NCI-H146 (cell line): ENCODE measurements at places on chromosomes 7 and 10.

DNA sequence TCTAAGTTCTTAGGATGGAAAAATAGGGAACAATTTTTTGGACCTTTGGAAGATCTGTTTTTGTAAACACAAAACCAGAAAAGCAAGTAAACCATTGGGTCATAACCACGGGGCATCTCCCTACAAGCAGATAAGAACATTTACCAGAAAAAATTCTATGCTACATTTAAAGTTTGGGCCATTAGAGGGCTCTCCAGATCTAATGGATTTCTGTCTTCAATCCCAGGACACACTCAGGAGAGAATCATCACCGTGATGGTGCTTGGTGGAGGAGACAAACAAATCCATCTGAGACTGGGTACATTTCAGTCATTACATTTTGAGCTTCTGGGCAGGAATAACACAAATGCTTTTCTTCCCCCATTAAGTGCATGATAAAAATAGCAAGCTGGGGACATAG lies 178.4 kb upstream of the TARP start:
- peak; percentile 18 for DNase-seq

DNA sequence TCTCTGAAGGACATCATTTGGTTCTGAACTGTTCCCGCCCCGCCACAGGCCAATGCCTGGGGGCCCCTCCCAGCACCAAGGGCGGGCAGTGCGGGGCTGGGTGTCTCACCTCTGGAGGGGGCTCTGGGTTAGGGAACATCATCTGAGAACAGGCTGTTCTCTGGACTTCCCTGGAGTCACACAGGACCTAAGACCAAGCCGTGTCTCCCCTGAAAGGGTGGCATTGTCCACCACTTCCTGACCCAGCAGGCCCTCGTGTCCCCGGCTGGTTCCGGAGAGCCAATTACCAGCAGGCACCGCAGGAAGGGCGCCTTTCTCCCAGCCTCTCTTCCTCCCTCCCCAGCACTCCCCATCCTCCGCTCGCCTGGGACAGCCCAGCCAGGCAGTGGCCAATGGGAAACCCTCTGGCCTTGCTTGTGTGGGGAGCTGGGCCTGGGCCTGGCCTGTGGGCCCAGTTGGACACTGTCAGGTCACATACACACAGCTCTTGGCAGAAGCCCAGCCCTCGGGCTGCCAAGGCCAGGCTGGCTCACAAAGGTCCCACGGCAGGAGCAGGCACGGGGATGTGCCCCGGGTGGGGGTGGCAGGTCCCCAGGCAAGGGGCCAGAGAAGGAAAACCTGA lies 119.5 kb downstream of the SPDYE5 start:
- DNase-seq: peak; percentile 25

- DNase-seq: peak; percentile 46
These were observed 160.0 kb downstream of the SLIT1 start for GRCh38 chr10:97025613-97026242.

- no peak for DNase-seq
These were observed 39.9 kb upstream of the LYZL1 start for GRCh38 chr10:29249018-29249417.

DNA sequence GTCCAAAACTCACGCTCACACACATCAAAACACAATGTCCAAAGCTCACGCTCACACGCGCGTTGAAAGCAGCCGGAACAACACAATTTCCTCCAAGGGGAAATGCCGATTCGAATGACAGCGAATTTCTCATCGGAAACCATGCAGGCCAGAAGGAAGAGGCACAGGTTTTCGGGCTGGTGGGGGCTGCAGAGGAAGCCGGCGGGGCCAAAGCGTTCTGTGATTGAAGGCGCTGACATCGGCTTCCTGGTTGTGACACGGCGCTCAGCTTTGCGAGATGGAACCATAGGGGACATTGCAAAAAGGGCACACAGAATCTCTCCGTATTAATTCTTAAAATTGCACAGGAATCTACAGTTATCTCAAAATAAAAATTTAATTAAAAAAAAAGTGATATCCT lies 61.3 kb downstream of the FOXL3 start:
- no peak for DNase-seq

DNA sequence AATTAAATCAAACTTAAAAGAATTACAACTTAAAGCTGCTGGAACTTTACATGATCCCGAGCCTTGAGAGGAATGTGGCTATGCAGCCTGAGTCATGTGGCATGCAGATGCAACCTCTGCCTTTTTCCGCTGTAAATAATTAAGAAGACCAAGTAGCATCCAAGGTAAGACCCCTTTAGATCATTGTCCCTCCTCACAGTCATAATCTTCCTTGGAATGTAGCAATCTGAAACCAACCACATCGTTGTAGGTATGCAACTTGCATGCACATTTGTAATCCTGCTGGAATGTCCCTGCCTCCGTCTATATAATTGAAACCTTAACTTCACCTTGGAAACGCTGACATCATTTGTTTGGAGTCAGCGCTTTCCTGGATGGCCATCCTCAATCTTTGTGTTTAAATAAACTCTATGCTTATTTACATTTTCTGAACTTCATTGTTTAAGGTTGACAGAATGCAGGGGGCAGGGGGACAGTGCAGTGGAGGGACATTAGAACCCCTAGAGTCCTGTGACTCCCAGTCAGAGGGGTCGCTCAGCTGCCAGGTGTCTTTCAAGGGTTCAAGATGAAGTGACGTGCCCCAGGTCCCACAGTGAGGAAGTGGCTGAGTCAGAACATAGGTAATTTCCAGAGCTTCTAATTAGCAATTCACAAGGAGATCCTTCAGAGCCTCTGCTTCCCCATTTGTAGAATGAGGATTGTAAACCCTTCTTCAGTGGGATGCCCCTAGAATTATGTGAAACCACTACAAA lies 110.7 kb downstream of the RALA start:
- DNase-seq: peak; percentile 30

DNA sequence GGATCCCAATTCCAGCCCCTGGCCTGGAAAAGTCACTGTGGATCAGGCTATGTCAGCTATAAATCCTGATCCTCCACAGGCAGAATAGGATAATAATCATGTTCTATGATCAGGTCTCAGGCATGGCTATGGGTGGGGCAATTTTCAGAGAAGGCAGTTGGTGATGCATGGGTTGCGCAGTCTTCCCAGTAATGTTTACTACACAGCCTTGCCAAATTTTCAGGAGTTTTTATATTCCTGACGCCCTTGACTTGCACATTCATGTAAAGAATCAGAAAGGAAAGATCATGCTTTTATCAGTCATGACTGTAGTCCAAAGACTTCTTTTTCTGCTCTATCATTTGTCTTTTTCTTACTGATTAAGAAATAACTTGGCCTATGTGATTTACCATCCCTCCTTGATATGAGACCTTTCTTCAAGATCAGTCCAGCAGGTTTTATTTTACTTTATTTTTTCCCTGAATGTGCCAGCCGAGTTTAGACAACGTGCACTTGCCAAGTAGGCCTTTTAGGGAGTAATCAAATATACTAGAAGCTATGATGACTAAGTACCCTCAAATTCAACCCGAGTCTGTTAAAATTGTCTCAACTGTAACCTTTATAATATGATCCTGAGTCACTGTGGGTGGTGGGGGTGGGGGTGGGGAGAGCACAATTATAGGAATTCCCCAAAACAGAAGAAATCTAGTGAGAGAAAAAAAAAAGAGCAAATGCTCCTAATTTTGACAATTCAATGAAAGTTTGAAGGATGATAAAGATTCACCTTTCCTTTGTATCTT lies 31.9 kb downstream of the ARL4A start:
- no peak for DNase-seq

- no peak for DNase-seq
These were observed 95.7 kb upstream of the ARMC3 start for GRCh38 chr10:22832066-22832602.

- DNase-seq: no peak
These were observed 77.0 kb downstream of the OAT start for GRCh38 chr10:124341768-124342135.

DNA sequence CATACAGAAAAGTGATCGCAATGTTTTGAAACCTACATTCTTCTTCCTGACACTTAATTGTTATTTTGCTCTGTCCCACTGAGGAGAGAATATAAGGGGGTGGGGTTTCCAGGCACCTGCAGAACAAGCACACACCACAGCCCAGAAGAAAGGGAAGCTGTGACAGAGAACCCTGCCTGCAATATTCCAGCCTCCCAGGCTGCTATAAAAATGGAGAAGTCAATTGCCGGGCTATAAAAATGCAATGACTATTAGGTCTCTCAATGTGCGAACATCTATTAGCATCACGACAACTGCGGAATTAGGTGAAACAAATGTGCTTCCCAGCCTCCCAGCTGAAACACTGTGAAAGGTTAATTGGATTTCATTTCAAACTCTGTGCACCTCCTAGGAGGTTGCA lies 145.3 kb upstream of the FRMD4A start:
- DNase-seq: no peak

DNA sequence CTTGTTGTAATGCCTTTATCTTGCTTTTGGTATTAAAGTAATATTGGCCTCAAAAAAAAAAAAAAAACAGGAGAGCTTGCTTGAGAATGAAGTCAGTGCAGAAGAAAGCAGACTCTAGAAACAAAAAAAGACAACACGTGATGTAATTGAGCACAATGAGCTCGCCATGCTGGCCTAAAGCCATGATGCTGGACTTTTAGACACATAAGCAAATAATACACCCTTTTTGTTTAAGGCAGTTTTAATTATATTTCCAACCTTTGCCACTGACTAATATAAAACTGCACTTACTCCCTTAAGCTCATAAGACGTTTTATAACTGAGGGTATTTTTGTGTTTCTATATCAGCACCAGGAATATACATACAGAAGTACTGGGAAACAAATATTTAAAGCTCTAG lies 798.3 kb downstream of the KCNMA1 start:
- DNase-seq: no peak

GRCh38 chr10:81081887-81082620 lies 544.4 kb downstream of the SH2D4B start:
- DNase-seq: no peak

- DNase-seq: no peak
These were observed 51.9 kb downstream of the DOCK1 start for GRCh38 chr10:126957111-126957510.

DNA sequence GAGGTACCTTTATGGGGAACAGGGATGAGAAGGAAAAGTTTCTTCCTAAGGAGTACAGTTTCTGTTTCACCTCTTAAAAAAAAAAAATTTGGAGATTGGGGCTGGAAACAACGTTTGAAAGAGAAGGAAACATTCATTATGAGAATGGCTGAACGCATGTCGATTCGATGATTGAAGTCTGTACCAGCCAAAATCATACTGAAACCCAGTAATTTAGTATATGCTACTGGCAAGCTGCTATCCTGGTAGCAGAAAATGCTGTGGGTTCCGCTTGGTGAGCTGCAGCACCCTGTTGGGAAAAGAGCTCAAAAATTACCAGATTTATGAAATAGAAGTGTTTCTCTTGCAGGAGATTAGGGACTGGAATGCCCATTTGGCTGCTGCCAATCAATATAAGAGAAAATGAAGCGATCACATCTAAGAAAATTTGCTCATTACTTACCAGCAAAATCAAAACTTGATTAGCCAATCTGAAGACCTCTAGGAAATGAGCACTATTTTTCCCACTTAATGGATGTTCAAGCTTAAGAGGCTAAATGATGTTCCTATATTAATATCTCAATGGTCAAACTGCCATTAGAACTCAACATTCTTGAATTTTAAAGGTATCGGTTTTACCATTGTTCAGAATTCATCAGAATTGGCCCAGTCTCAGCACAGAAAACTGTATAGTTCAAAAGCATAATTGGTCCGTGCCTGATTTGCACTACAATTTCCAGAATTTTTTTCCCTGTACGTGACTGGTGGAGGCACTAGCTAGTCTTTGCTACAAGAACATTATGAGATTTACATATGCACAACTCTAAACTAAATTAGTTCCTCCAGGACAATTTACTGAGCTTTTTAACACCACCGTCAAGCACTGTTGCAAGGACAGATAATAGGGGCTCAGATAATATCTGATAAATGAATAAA lies 1.2 kb upstream of the ITGB1 start:
- DNase-seq: peak; percentile 22

DNA sequence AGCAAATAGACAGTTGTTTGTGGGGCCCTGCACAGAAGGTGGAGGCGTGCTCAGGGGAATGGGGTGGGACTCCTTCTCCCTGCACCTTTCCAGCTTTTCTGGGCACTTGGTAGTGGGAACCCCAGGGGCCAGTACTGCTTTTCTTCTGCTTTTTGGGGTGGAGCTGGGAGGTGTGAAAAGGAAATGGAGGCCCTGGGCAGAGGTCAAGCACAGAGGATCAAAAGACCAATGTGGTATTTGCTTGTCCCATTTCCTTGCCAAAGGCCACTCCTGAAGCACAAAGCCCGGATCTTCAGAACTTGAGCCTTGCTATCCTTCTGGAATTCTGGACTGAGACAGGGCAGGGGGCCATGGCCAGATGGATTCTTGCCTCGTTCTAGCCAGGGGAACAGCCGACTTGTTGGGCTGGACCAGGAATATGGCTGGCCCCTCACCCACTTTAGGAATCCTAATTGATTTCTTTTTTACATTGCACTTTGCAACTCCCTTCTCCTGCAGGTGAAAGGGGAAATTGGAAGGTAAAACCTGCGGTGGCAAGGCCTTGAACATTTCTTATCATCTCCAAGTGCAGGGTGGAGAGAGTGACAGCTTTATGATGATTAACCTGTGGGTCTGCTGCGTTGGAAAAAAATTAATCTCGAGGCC lies 26.5 kb downstream of the ADRA2A start:
- no peak for DNase-seq

DNA sequence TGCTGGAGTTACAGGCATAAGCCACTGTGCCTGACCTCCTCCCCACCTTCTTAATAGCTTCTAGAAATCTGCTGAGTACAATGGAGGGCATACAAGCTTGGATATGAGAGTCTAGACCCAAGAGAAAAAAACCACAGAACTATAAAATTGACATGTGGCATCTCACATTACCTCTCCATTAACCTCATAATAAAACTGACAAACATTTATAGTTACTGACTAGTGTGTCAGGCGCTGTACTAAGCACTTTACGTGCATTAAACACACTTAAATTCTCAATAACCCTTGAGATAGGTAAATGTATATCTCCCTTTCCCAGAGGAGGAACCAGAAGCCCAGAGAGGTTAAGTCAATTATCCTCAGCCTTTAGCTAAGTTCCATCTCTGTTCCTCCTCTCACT lies 300.5 kb upstream of the MYO3A start:
- DNase-seq: no peak

GRCh38 chr7:16025696-16026095 lies 339.2 kb upstream of the MEOX2 start:
- peak; percentile 55 for DNase-seq

GRCh38 chr10:47112612-47113011 lies 187.4 kb upstream of the GDF10 start:
- DNase-seq: no peak

DNA sequence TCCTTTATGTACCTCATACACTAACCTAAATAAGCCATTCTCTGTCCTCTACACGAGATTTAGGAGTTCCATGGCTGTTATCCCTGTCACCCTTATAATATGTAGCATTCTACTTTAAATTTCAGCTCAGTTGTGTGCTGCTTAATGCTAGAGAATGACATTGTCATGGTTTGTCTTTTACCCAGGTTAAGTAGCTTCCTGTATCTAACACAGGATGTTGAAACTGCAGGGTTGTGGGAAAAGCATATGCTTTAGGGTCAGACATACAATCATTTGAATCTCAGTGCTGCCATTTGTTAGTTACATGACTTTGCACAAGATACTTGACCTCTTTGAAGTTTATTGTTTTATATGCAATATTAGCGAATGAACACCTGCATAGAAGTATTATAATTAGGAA lies 235.1 kb upstream of the CACNA2D1 start:
- DNase-seq: no peak

GRCh38 chr10:105647354-105647753 lies 1006.3 kb downstream of the SORCS3 start:
- DNase-seq: no peak
